ENCODE measurements at places on chromosomes 7 and 10.

GRCh38 chr10:47449102-47449978 lies 34.6 kb downstream of the ANXA8 start:
- no peaks in the 10 kb centered on the region for H3K36me3 ChIP-seq
- no peak for DNase-seq
- peaks cover 13% of the 10 kb centered on the region for H3K27me3 ChIP-seq
- no peak overlapping the region for H3K4me3 ChIP-seq

- H3K4me3 ChIP-seq: no peak overlapping the region
- peaks cover 3% of the 10 kb centered on the region for H3K36me3 ChIP-seq
- H3K27me3 ChIP-seq: no peaks in the 10 kb centered on the region
- peaks cover 6% of the 10 kb centered on the region for H3K4me1 ChIP-seq
- DNase-seq: no peak
These were observed 58.0 kb downstream of the AHCYL2 start for GRCh38 chr7:129282865-129283264.

DNA sequence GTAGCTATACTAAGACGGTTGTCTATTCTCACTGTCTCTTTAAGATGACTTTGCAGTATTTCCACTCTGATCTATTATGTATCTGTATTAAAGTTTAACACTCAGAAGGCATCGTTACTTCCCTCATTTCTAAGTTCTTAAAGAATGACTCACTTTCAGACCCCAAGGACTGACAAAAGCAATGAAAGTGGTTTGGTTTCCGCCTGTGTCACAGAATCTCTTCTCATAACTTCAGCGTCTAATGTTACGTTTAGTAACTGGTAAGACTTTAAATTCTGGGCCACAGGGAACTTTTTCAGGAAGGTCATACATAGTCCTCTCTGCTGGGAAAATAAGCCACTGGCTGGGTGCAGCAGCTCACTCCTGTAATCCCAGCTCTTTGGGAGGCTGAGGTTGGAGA lies 892.0 kb upstream of the AUTS2 start:
- H3K36me3 ChIP-seq: no peaks in the 10 kb centered on the region
- no peak overlapping the region for H3K4me3 ChIP-seq
- H3K27me3 ChIP-seq: no peaks in the 10 kb centered on the region
- DNase-seq: no peak

DNA sequence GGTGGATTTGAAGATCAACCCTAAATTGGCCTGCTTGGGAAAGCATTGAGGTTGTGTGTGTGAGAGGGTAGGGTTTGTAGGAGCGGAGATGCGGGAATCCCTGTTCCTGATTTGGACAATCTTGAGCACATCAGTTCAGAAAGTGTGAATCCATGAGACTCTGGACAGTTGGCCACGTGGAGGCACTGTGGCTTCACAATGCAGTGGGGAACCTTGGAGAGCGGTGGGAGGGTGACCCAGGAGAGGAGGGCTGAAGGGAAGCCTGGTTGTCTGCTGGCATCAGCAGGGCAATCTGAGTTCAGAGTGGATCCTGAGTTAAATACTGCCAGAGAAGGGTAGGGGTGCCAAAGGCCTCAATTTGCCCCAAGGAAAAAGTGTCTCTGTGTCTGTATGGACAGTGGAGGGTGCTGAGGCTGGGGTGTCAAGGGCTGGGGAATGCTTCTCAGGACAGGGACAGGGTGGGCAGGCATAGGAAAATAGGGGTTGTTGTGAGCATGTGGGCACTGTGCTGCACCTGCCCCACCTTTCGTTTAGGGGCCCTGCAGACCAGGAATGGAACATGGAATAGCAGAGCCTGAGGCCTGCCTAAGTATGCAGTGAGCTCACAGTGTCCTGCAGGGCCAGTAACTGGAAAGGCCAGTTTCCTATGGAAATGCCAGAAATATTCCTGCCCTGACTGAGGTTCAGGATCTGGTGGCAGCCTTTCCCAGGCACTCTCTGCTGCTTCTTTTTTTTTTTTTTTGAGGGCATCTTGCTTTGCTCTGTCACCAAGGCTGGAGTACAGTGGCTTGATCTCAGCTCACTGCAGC lies 162.9 kb upstream of the PRSS58 start:
- H3K27me3 ChIP-seq: no peaks in the 10 kb centered on the region
- DNase-seq: no peak
- no peaks in the 10 kb centered on the region for H3K4me1 ChIP-seq
- no peak overlapping the region for H3K4me3 ChIP-seq

GRCh38 chr7:27873981-27874957 lies 134.3 kb downstream of the TAX1BP1 start:
- no peak overlapping the region for H3K27ac ChIP-seq
- no peak overlapping the region for H3K4me3 ChIP-seq
- H3K27me3 ChIP-seq: no peaks in the 10 kb centered on the region
- no peak for DNase-seq
- no peaks in the 10 kb centered on the region for H3K4me1 ChIP-seq

GRCh38 chr10:124354411-124355382 lies 64.0 kb downstream of the OAT start:
- DNase-seq: no peak
- no peaks in the 10 kb centered on the region for H3K36me3 ChIP-seq
- peaks cover 24% of the 10 kb centered on the region for H3K4me1 ChIP-seq
- peaks cover 15% of the 10 kb centered on the region for H3K27me3 ChIP-seq
- H3K4me3 ChIP-seq: peak overlapping the region; percentile 75

DNA sequence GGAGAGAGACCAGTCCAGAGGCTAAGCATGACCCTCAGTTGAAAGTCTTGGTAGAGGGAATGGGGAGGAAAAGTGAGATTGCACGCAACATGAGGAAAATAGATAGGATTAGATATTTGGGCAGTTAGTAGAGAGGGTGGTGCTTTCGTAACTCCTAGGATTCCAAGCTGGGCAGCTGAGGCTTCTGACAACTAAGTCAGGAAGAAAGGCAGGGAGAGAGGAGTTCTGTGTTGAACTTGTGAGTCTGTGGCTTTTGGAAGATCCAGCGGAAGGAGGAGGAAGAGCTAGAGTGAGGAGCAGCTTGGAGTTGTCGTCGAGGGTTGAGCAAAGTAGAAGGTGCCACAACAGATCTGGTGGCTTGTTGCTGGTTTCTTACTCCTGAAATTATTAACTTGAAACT lies 21.8 kb downstream of the CUL1 start:
- no peaks in the 10 kb centered on the region for H3K27me3 ChIP-seq
- DNase-seq: no peak
- H3K36me3 ChIP-seq: peaks cover 18% of the 10 kb centered on the region
- H3K27ac ChIP-seq: peak overlapping the region; percentile 2
- H3K4me3 ChIP-seq: no peak overlapping the region
- peaks cover 41% of the 10 kb centered on the region for H3K4me1 ChIP-seq

DNA sequence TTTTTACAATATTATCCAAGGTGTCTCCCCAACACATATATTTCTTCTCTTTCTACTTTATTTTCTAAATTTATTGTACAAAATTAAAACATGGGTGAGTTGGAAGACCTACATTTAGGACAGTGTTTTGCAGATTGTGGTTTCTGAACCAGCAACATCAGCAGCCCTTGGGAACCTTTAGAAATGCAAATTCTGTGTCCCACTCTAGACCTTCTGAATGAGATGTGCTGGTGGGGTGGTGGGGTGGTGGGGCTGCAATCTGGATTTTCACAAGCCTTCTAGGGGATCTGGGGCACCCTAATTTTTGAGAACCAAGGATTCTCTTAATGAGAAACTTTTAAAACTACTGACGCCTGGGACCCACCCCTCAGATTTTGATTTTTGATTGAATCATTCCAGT lies 7.4 kb upstream of the PAPSS2 start:
- H3K27ac ChIP-seq: no peak overlapping the region
- H3K36me3 ChIP-seq: no peaks in the 10 kb centered on the region
- peaks cover 13% of the 10 kb centered on the region for H3K4me1 ChIP-seq
- H3K27me3 ChIP-seq: no peaks in the 10 kb centered on the region

- H3K4me3 ChIP-seq: no peak overlapping the region
- no peak overlapping the region for H3K27ac ChIP-seq
- H3K27me3 ChIP-seq: no peaks in the 10 kb centered on the region
- H3K4me1 ChIP-seq: peaks cover 28% of the 10 kb centered on the region
- DNase-seq: no peak
These were observed 15.2 kb upstream of the TSPAN15 start for GRCh38 chr10:69435966-69436520.

DNA sequence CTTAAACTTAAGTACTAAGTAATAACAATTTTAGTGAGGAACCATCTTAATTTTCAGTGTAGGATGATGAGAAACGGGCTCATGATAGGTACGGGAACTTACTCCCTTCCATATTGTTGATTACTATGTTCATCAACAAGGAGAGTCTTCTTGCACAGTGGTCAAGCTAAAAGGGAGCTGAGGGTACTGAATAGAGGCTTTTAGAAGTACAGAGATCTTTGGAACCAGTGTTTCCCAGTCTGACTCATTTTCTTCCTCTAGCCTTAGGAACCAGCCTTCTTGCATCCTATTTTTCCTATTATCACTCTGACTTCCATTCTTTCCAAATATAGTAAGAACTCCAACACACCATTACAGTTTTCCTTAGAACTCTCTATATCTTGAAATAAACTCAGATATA lies 17.6 kb upstream of the SEMA3D start:
- no peak overlapping the region for H3K27ac ChIP-seq
- DNase-seq: no peak
- no peaks in the 10 kb centered on the region for H3K4me1 ChIP-seq
- H3K4me3 ChIP-seq: no peak overlapping the region
- no peaks in the 10 kb centered on the region for H3K36me3 ChIP-seq

DNA sequence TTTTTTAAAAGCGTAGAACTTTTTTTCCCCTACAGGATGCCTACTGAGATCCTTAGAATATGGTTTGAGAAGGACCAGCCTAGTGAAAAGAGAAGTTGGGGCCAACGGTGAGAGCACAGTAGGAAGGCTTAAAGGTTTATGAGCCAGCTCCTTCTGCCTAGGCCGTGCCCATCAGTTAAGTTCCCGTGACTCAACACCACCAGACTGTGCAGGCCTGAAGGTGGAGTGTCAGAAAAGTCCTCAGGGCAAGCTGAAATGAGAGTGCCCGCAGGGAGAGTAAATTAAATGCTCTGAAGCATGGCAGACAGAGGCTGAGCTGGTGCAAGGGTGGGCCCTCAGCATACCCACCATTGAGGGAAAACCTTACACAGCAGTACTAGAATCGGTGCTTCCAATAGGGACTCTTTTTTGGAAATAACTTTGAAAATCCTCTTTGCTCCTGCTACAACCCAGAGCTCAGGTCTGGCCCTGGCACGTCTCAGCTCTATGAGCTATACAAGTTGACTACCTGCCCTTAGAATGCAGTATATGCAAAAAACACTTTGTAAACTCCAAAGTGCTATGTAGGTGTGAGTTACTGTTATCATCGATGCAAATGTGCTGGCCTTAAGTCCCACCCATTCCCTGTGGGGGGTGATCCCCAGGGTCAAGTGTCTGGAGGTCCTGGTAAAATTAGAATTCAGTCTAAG lies 15.2 kb upstream of the C10orf67 start:
- DNase-seq: no peak
- no peak overlapping the region for H3K4me3 ChIP-seq
- no peaks in the 10 kb centered on the region for H3K27me3 ChIP-seq
- no peak overlapping the region for H3K27ac ChIP-seq

- no peaks in the 10 kb centered on the region for H3K27me3 ChIP-seq
- H3K36me3 ChIP-seq: peaks cover 3% of the 10 kb centered on the region
- H3K4me1 ChIP-seq: peaks cover 5% of the 10 kb centered on the region
- no peak for DNase-seq
- no peak overlapping the region for H3K27ac ChIP-seq
These were observed 137.2 kb upstream of the GPR22 start for GRCh38 chr7:107332488-107333269.

DNA sequence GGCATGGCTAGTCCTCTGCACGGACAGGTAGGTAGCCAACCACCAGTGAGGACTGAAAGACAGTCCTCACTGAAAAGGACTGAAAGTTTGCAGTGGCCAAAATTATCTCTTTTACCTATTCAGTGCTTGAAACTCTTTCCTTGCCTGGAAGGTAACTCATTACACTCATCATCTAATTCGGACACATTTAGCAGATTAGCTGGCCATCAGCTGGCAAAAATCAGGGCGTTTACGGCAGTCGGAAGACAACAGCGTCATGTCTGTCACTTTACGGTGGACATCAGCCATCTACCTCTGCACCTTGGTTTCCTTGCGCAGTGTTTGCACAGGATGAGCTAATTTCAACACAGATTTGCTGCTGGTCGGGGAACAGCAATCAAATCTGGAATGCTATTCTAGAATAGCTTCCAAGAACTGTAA lies 740 bp downstream of the ANXA7 start:
- H3K4me3 ChIP-seq: peak overlapping the region; percentile 91
- H3K27me3 ChIP-seq: no peaks in the 10 kb centered on the region
- H3K36me3 ChIP-seq: peaks cover 3% of the 10 kb centered on the region
- H3K27ac ChIP-seq: peak overlapping the region; percentile 98
- DNase-seq: no peak

- no peak overlapping the region for H3K4me3 ChIP-seq
- no peak for DNase-seq
These were observed 72.9 kb downstream of the CDHR3 start for GRCh38 chr7:106036004-106036403.

- no peak for DNase-seq
- peaks cover 7% of the 10 kb centered on the region for H3K36me3 ChIP-seq
- H3K4me1 ChIP-seq: peaks cover 49% of the 10 kb centered on the region
- peaks cover 3% of the 10 kb centered on the region for H3K27me3 ChIP-seq
- H3K27ac ChIP-seq: peak overlapping the region; percentile 7
These were observed 91.8 kb downstream of the SH3PXD2A start for GRCh38 chr10:103763374-103764202.

GRCh38 chr7:112272921-112273561 lies 66.5 kb downstream of the ZNF277 start:
- peaks cover 4% of the 10 kb centered on the region for H3K36me3 ChIP-seq
- H3K27ac ChIP-seq: no peak overlapping the region
- DNase-seq: no peak
- no peaks in the 10 kb centered on the region for H3K4me1 ChIP-seq

DNA sequence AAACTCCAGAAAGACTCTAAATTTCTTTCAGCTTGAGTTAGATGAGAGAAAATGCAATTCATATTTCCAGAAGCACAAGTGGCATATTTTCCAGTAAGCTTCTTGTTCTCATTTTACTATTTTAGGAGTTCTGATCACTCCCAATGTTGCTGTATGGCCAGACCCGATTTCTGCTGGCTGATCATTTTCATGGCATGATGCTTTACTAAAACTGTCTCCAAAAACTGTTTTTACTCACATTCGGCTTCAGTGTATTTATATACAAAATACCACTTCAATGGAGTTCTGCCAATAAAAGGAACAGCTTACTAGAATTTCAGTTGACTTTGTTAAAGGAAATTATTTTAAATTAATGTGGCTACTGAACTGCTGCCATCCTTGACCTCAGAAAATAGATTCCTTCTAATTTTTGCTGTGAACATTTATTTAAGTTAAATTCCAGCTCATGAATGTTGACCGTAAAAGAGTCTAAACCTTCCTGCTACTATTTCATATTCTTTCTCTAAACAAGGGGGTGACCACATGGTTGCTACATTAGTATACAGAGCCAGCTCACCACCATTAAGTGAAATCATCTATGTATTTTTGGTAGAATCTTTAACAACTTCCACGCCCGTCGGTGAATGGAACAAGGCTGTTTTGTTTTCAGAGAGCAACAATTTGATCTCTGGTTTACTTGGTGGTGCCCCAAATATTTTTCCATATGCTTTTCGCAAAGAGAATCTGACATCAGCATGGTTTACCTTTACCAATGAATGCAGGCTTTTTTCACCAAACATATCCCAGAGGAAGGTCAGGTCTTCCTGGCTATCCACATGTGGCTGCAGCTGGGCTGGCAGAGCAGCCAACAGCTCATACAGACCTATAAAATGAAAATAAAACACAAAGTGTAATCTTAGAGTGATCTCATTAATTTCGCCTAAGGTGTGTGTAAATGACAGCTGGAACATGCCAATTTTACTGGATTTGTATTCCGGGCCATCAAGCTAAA lies 101.2 kb downstream of the MPP7 start:
- no peaks in the 10 kb centered on the region for H3K27me3 ChIP-seq
- DNase-seq: no peak
- H3K27ac ChIP-seq: no peak overlapping the region

- peaks cover 40% of the 10 kb centered on the region for H3K27me3 ChIP-seq
- no peak overlapping the region for H3K27ac ChIP-seq
- no peaks in the 10 kb centered on the region for H3K36me3 ChIP-seq
These were observed 297.3 kb upstream of the PRKCQ start for GRCh38 chr10:6877336-6877721.

Measured in type B pancreatic cell (in vitro differentiated cells).